ENCODE measurements at places on chromosomes 6 and 20.

- DNase-seq: no peak
These were observed 979 bp upstream of the SOD2 start for GRCh38 chr6:159693894-159694545.

DNA sequence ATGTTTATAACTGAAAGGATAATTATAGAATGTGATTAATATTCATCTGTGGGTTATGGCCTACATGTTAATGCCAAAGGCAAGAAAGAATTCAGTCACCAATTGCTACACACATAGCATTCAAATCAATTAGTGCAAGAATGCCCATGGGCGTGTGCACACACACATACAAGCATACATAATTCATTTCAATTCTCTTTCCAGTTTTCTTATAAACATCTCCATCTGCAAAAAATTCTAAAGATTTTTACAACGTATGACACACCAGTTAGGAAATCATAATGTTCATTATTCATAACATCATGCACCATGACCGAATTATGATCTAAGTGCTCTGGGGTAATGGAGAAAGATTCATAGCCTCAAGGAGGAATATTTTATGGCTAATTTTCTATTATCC is 111.0 kb upstream of the ADTRP start:
- no peak for DNase-seq

DNA sequence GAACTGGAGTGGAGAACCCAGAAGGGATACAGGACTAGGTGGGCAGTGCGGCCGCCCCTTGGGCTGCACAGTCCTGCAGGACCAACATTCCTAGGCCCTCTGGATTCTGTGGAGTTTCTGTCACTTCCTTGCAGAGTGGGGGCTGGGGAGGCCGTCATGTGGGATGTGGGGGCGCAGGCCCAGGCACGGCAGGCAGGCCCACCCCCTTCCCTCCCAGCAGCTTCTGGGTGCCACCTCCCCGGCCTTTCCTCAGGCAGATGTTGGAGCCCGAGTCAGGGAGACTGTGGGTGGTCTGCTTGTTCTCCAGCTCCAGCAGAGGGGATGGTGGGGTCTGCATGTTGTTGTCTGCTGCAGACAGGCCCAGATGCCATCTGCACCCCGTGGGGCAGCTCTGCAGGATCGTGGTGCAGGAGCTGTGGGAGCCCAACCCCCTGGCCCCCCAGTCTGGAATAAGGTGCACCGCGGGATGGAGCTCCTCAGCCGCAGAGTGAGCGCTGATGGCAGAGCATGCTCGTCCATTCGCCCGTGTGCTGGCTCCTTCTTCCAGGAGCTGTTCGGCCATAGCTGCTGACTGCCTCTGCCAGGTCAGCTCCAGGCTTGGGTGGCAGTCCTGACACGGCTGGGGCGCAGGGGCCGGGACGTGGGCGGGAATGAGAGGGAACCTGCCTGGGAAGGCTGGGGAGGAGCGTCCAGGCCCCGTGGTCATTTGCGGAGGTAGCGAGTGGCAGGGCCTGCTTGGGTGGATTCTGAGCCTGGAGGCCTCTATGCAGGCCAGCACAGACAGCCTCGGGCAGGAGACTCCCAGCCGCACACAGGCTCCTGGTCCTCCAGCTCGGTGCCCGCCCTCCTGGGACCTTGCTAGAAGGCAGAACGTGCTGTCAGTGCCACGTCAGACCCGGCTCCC is 18.1 kb downstream of the SLC17A9 start:
- DNase-seq: no peak

DNA sequence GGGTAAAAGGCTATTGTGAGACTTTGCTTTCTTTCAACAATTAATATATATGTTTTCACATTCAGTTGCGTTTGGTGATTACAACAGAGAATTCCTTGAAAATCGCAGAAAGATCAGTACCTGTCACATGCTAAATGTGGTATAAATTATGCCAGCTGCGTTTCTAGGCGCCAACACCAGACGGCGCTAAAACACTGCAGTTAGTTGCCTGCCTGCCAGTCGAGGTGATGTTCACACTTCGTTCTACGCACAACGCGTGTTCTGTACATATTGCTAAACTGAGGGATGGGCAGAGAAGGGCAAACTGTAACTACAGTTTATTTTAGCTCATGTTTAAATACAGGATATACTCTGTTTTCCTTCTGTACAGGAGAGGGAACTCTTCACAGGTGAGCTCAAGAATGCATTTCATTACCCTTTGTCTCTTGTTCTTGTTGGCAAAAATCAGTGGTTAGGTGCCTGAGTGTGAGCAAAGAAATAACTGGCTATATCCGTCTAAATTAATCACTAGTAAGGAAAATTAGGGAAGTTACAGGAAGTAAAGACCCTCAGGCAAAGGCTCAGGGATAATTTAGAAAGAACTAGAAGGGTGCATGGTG is 100.1 kb upstream of the RGS17 start:
- no peak for DNase-seq

DNA sequence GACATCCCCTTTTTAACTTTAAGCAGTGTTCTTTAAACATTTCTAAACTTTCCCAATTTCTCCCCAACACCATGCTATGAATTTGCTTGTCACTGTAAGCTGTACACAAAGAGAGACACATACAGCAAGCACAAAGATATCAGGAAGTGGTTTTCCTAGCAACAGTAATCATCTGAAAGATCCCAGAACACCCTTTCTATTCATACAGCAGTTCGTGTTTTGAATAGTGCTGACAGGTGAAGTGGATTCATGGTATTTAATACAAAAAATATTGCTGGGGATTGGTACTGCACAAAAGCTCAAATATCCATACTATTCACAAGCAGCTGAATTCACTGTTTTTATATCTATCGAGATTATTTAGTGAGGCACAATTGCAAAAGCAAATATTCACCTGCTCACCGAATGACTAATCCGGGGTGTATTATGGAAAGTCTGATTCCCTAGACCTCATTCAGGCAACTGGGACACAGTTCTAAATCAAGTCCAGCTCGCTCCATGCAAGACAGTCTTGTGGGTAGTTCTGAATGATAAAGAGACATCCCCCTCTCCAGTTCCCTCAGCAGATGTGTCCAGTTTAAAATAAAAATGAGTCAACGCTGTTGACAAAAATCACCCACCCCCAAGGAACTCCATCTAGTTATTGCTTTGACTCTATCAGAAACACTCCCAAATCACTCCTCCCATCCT is 107.1 kb upstream of the TSHZ2 start:
- DNase-seq: no peak

GRCh38 chr20:45771182-45771759 is 20.4 kb downstream of the WFDC3 start:
- DNase-seq: no peak

- DNase-seq: no peak
These were observed 26.2 kb downstream of the MYO6 start for GRCh38 chr6:75775219-75775618.

DNA sequence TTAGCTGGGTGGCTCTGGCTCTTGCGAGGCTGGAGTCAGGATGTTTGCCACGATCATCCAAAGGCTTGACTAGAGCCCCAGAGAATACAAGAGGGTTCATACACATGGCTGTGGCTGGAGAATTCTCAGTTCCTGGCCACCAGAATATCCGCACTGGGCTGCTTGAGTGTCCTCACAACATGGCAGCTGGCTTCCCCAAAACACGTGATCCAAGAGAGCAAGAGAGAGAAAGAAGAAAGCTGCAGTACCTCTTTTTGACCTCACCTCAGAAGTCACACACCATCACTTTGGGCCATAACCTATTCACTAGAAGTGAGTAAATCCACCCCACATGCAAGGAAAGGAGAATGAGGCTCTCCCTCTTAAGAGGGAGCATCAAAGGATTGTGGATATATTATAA is 21.5 kb upstream of the BPIFB1 start:
- no peak for DNase-seq

DNA sequence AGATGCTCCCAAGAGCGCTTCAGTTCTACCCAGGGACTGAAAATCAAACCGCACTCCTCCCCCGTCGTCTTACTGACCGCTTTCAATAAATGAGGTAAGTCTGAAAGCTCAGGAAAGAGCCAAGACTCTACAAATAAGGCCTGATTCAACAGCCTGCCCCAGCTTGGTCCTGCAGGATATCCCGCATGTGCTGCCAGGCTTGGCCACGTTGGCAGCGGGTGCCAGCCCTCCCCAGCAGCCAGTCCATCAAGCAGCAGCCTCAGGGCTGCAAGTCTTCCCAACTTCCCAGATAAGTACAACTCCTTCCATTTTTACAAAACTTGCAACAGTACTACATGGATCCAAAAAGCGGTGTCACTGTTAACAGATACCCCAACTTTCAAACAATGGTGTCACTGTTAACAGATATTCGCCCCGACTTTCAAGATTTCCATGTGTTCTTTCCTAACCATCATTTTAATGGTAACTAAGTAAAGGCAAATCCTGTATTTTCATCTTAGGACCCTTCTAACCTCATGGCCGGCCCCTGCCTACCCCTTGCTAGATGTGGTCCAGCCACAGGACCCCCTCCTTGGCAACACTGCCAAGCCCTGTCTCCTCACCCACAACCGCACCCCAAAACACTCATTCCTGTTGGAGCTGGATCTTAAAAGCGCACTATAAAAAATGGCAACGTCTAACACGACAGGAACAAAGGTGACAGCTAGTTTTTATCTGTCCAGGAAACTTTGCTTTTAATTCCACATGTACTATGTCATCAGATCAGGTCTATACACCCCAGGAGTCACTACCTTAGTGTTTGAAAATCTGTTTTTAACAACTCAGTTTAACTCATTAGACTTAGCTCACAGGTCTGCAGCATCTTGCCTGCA is 28.0 kb downstream of the DIDO1 start:
- DNase-seq: no peak

- DNase-seq: no peak
These were observed 48.1 kb downstream of the CTCFL start for GRCh38 chr20:57476641-57477461.

DNA sequence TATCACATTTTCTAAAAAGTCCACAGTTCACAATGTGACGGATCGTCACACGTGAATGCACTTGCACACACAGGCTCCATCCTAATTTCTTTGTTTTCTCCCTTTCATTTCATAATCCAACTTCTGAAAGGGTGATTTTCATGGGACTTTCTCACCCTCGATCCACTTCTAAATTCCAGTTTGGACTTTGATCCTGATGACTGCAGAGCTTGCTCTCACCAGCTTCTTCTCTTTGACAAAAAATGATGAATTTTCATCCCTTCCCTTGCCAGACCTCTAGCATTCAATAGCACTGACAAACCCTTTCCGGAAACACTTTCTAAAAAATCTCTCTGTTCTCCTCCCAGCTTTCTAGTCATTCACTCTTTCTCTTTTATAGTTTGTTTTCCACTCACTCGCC is 341.2 kb downstream of the SYNE1 start:
- no peak for DNase-seq

DNA sequence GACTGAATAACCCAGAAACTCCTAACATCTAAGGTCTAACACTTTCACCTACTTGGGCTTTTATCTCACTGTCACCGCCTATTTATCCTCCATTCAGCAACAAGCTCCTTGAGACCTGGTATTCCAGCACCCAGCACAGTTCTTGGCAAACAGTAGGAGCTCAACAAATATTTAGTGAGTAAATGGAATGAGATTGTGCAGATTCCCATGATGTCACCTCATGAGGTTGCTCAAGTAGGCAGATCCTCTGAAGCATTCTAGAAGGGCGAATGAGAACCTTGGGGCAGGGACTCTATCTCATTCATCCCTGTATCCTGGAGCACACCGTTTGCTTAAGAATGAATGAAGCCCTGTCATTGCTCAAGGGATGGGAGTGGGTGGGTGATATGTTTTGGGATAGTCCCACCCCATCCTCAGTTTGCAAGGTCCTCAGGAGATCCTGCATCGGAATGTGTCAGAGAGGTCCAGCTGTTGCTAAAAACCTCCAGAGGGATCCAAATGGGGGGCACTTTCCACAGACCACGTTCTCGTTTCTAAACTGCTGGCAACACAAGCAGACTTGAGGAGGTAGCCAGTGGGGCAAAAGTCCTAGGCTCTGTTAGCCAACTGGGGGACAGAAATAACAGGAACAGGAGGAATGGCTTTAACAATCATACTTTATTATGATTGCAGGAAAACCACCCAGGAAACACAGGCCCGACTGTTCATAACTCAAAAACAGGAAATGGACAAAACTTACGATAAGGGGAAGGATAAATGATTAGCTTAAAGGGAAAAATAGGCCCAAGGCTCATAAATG is 42.0 kb downstream of the EDN1 start:
- DNase-seq: no peak

- DNase-seq: no peak
These were observed 8.8 kb upstream of the RSPH3 start for GRCh38 chr6:159008656-159009288.

- no peak for DNase-seq
These were observed 25.6 kb downstream of the INSM1 start for GRCh38 chr20:20393207-20394120.

- DNase-seq: no peak
These were observed 134.5 kb downstream of the RPS12 start for GRCh38 chr6:132948889-132949288.

DNA sequence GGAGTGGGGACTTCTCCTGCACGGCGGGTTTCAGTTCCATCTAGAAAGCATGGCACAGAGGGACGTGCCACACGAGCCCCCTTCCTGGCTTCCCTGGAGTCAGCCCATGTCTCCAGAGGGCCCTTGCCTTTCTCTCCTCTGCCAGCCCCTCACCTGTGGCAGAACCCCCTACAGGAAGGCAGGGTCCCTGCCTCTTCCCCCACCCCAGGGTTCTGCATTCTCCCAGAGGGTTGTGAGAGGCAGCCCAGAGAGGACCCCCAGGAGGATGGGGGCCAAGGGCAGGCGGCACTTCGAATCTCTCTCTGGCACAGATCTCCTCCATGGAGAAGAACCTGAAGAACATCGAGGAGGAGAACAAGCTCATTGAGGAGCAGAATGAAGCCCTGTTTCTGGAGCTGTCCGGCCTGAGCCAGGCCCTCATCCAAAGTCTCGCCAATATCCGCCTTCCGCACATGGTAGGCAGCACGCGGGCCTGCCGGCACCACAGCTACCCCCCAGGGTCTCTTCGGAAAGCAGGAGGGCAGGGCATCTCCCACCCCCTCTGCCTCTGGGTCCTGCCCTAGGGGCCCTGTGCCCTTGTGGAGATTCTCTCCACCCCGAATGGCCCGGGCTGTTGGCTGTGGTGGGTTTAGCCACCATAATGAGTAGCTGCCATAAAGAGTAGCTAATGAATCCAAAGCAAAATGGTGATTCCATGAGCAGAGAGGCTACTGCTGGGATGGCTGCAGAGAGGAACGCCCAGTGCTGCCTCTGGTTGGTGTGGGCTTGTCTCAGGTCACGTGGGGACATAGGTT is 15.9 kb upstream of the PCMTD2 start:
- DNase-seq: no peak

- DNase-seq: no peak
These were observed 160.9 kb downstream of the MRPL14 start for GRCh38 chr6:43966374-43966658.

- no peak for DNase-seq
These were observed 19.1 kb upstream of the CHMP4B start for GRCh38 chr20:33791959-33792597.

DNA sequence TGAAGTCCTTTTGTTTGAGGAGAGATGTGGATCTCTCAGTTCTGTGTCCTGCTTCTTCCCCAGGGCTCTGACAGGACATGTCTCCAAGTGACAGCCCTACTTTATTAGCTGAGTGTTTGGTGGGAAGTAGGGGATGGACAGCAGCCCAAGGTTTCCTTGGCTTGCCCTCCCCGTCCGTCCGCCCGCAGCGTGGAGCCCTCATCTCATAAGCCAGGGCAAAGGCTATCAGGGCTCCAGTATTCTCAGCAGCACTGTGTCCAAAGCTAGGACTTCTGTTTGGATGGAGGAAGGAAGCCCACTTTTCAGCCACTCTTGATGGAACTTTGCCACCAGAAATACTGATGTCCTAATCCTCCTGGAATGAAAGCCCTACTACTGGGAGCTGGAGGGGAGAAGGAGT is 13.6 kb downstream of the CDC5L start:
- DNase-seq: no peak

Measured in esophagus squamous epithelium (tissue), 5 donors.